Stimulated activated CD4-positive, alpha-beta T cell treated with anti-CD3 and anti-CD28 coated beads, TNF-alpha, amount 100 ng/mL, for 1 hour (primary cell): ENCODE measurements at places on chromosomes 12 and 14.

- DNase-seq, result no peak
Observed at GRCh38 chr14:66139432-66139831, 346.7 kb upstream of the CCDC196 start.

DNA sequence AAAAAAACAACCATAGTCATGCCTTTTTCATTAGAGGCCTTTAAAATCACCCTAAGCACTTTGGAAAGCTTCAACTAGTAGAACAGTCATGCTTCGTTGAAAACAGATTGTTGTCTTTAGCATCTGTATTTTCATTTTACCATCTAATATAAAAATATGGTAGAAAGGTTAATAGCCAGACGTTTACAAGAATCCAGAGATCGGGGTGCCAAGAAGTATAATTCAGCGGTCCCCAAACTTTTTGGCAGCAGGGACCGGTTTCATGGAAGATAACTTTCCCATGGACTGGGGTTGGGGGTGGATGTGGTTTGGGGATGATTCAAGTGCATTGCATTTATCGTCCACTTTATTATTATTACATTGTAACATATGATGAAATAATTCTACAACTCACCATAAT is 138.4 kb downstream of the GLT1D1 start:
- DNase-seq, result no peak

GRCh38 chr14:91985521-91986255 is 38.2 kb upstream of the FBLN5 start:
- DNase-seq, result no peak

DNA sequence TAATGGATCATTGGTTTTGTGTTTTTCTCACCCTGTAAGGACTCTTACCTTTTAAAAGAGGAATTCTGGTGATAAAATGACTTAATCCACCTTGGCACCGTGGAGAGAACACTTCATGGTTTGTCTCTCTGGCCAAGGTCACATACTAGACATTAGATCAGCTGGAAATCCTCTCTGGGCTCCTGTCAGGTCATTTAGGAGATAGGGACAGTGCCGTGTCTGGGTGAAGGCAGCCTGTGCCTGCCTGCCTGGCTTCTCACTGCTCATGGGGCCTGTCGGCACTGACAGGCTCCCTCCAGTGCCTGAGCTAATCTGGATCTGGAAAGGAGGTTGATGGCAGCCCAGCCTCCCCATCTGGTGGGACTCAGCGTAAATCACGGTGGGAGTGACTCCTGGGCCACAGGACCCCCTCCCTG is 5.7 kb downstream of the CRADD start:
- no peak for DNase-seq

- DNase-seq, result no peak
Observed at GRCh38 chr12:87509237-87509820, 519.9 kb downstream of the C12orf50 start.

DNA sequence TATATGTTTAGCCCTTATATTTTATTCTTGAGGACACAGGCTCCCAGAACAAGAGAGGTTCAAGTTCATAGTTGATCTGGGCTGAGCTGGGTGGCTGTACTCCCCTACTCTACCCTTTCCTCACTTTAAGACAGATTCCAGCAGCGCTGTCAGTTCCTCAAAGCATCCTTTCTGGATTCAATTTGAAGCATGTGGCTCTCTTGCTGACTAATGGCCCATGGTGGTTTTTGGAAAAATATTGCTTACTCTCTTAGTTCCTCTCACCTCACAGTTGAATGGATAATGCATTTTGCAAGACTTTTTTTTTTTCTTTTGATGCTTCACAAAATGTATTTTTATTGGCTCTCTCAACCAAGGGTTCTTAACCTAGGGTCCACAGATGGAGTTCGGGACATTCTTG is 4.1 kb downstream of the PELI2 start:
- no peak for DNase-seq

DNA sequence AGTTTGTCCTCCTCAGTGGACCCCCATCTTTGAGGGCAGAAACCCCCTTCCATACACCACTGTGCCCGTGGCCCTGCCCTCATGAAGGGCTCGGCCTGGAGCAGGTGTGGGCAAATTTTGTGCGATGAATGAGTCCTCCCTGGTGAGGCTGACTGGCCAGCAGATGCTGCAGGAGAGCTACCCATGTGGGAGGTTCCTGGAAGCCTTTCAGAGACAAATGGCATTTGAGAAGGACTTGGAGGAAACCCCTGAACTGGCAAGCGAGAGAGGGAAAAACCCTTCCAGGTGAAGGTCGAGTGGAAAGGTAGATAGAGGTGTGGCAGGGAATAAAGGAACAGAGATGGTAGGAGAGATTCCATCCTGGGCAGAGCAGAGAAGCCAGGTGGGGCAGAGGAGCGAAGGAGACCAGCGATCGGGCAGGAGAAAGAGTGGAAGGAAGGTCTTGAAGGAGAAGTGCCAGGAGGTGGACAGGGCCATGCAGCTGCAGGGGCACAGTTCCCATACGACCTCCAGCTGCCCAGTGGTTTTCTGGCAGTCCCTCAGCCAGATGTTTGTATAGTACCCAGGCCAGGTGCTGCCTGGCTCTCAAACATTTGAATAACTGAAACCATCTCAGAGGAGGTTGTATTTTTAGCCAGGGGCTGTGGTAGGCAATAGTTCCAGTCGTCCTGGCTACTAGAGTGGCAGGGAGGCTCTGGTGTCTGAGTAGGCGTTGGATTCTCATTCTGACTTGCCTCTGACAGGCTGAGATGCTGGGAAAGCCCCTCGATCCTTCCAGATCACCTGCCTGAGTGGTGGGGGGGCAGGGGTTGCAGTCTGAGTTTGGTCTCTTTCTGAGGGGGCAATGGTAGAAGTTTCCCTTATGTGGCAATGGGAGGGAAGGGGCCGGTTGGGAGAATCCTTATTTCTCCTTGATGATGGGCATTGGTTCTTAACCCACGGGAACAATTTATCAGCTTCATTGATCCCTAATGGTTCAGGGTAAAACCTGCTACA is 40.1 kb downstream of the FBXL14 start:
- no peak for DNase-seq

GRCh38 chr12:24901576-24902461 is 47.1 kb downstream of the BCAT1 start:
- DNase-seq, result no peak

DNA sequence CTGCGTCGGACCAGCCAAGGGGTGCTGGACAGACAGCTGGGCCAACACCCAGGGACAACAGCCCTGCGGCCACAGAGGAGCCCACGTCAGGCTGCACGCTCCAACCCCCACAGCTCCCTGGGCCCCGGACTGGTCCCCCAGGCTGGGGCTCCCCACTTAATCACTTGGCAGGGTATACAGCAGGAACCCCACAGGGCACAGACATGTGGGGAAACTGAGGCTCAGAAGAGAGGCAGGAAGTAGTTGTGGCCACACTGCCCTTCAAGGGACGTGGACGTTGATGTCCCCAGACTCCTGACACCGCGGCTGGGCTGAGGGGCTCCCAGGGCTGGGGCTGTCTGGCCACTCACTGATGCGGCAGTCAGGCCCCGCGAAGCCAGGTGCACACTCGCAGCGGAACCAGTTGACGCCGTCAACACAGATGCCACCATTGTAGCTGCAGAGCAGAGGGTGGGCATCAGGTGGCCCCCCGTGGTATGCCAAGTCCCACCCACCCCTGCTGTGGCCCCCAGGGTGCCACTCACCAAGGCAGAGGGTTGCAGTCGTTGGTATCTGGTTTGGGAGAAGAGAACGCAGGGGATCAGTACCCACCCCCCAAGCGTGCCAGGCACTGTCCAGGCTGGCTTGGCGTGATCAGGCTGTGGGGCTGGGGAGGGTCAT is 21.5 kb downstream of the JAG2 start:
- no peak for DNase-seq

GRCh38 chr12:102957339-102958050 is at the start of gene ASCL1:
ASCL1 (plus strand) TSS chr12:102957674; CDS start chr12:102958245, 571 bp downstream.
- DNase-seq, result no peak

- no peak for DNase-seq
Observed at GRCh38 chr14:96519970-96520369, 17.8 kb downstream of the PAPOLA start.

- no peak for DNase-seq
Observed at GRCh38 chr12:21155522-21156351, 24.7 kb downstream of the SLCO1B1 start.

- DNase-seq, result no peak
Observed at GRCh38 chr12:67137256-67137655, 131.9 kb upstream of the CAND1 start.

DNA sequence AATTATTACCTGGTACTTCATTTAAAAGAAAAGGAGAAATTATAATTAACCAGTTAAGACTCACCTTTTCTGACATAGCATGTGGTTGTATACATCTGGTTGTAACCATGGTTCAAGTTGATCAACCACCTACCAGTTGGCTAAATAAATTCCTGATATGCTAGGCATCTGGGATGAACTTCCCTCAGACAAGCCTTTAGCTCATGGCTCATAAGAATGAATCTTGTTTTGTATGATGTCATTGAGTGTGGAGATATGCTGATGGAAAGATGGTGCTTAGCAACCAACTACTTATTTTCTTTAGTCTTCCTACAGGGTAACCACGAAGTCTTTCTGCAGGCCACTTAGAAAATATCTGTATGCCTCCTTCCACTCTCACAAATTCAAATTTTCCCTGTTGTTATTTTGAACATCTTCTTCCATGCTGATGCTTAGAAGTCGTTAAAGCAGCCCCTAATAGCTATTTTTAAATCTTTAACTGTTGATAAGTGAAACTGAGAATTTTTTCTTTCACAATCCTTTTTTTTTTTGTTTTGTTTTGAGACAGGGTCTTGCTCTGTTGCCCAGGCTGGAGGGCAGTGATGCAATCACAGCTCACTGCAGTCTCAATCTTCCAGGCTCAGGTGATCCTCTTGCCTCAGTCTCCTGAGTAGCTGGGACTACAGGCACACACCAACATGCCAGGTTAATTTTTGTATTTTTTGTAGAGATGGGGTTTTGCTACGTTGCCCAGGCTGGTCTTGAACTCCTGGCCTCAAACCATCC is 51.9 kb upstream of the PTHLH start:
- no peak for DNase-seq

DNA sequence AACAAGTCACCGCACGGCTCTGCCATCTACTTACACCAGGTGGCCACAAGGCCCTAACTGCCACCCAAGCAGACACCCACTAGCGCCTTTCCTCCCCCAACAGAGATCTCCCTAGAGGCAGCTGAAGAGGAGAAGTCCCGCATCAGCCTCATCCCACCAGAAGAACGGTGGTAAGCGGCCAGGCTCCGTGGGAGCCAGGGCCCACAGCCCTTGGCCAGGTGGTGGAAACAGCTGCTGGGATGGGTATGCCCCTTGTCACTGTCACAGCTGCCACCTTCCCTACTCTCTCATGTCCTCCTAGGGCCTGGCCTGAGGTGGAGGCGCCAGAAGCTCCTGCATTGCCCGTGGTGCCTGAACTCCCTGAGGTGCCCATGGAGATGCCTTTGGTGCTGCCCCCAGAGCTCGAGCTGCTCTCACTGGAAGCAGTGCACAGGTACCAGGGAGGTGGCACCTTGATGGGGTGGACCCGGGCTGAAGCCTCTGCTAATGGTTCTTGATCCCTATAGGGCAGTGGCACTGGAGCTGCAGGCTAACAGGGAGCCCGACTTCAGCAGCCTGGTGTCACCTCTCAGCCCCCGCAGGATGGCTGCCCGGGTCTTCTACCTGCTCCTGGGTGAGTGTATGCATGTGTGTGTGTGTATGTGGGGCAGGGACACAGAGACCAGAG is 7.5 kb downstream of the REC8 start:
- DNase-seq, result no peak

- DNase-seq, result no peak
Observed at GRCh38 chr12:112473056-112473455, 54.3 kb downstream of the PTPN11 start.

DNA sequence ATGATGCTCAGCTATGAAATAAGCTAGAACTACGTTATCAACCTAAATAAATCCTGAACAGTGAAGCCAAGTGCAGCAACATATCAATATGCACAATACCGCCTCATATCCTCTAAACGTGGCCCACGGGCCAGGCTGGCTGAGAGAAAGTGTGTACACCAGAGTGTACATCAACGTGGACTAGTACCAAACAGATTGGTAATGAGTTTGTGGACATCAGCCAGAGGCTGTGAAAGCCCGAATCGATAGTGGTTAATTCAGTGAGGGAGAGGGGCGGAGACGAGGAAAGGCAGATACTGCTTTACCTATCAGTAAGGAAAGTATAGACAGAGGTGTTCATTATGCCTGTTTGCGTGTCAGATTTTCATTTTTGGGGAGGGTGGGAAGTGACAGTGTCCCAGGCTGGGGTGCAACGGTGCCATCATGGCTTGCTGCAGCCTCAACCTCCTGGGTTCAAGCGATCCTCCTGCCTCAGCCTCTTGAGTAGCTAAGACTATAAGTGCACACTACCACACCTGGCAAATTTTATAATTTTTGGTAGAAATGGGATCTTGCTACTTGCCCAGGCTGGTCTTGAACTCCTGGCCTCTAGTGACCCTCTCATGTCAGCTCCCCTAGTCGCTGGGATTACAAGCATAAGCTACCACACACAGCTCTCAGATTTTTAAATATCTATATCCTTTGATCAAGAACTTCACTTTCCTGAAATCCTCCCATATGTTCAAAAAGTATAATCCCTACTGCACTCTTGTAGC is 50.1 kb downstream of the ANAPC7 start:
- no peak for DNase-seq

- DNase-seq, result no peak
Observed at GRCh38 chr12:20368114-20368650, at the start of gene PDE3A. PDE3A (plus strand) TSS chr12:20368537; CDS start chr12:20369285, 748 bp downstream.

GRCh38 chr12:89194683-89195082 is 157.6 kb downstream of the DUSP6 start:
- DNase-seq, result no peak

GRCh38 chr12:11774821-11775220 is 125.3 kb downstream of the ETV6 start:
- DNase-seq, result no peak

DNA sequence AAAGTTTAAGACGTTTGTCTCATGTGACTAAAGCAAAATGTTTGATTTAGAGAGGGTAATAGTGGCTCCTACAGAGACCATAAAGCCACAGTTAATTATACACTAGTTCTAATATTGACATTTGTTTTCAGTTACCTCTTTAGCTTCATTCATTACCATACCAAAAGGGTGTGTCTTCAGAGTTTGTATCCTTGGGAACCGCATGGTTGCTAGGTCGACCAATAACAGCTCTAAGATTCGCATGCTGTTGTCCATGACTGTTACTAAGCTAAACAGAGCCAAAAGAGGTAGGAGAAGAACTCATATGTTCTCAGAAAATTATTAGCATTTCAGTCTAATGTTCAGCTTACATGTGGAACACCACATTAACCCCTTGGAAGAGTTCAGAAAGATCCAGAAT is 36.2 kb upstream of the ETNK1 start:
- no peak for DNase-seq

DNA sequence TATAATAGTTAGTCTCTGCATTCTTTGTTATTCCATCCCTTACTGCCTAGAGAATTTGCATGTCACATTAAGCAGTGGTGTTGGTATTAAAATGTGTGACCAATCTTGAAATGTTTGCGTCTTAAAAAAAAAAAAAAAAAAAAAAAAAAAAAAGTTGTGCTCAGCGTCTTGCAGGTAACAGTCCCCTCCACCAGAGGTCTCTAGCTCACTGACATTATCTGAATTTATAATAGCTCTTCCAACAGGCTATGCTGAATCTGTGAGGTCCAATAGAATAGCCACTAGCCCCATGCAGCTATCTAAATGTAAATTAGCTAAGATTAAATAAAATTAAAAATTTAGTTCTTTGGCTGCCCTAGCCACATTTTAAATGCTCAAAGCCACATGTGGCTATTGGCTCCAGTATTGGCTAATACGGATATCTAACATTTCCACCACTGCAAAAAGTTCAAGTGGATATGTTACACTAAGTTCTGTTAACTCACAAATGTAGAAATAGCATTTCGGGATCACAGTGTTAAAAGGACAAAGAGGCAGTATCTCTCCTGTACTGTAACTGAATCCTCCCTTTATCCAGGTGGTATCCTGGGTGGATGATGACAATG is 28.7 kb downstream of the NKX2-8 start:
- no peak for DNase-seq

- no peak for DNase-seq
Observed at GRCh38 chr14:103762036-103762435, 46.4 kb downstream of the ZFYVE21 start.
